ENCODE measurements at places on chromosomes 2 and 18. TPM values are rescaled to one million over a fixed set of nuclear protein-coding genes. Genes with fewer than 3 reads are reported as not detected.

ASPRV1 gene
- 0.23 TPM for total RNA-seq

ACKR3 gene
- 15.4 TPM for total RNA-seq

GLI2 gene
- total RNA-seq = 16.6 TPM

SEPTIN10 gene
- total RNA-seq = 44.1 TPM

ANKRD39 gene
- total RNA-seq = 21.4 TPM

MC4R gene
- not detected for total RNA-seq

SLC5A7 gene
- total RNA-seq = not detected

CNTNAP5 gene
- not detected for total RNA-seq

ACMSD gene
- not detected for total RNA-seq

SKOR2 gene
- total RNA-seq = not detected
